Activated T-cell treated with anti-CD3 and anti-CD28 coated beads for 24 hours (primary cell): ENCODE measurements at places on chromosomes 12 and 14.

- no peak for DNase-seq
Observed at GRCh38 chr12:26338586-26339572, 143.5 kb downstream of the SSPN start.

GRCh38 chr14:47207617-47208016, 467.8 kb downstream of the MDGA2 start:
- no peak for DNase-seq

DNA sequence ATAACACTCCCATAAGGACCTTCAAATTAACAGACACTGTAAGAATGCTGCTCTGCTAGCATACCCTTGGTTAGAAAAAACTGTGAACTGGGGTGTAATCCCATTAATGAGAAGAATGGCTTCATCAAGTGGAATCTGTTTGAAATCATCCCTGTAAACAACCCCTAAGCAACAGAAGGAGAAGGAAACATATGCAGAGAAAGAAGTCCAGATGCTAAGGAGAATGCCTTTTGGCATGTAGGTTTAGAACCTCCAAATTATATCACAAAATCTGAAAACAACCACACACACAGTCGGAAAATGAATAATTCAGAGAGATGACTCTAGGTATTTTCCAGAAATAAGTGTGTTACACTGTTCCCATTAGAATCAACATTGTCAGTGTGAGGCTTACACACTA, 140.2 kb downstream of the NUAK1 start:
- no peak for DNase-seq

- DNase-seq: no peak
Observed at GRCh38 chr12:71763677-71764379, 9.2 kb downstream of the RAB21 start.

DNA sequence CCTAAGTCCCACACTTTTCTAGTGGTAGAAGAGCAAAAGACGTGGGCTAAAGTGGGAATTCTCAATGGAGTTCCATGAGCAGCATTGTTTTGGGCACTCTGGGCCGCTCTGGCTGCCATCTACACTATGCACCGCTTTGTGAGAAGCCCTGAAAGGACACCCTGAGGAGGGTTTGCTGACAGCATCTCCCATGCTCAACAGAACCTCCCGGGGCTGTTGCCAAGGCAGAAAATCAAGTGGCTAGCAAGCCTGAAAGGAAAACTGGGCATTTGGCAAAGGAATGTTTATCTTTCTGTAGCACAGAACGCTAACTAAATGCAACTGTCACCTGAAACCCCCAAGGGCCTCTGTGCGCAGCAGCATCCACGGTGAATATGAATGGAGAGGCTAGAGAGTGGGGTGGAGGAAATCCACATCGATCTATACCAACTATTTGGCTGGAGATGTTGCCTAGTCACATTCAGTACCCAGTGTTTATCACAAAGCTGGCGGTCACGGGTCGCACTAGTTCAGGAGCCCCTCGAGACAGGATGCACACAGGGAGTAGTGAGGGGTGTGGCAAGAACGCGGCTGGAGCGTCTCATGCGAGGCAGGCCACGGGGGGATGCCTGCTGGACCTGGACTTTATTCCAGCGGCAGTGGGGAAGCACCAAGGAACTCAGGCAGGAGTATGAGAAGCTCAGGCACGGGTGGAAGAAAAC, 14.2 kb downstream of the APPL2 start:
- no peak for DNase-seq

DNA sequence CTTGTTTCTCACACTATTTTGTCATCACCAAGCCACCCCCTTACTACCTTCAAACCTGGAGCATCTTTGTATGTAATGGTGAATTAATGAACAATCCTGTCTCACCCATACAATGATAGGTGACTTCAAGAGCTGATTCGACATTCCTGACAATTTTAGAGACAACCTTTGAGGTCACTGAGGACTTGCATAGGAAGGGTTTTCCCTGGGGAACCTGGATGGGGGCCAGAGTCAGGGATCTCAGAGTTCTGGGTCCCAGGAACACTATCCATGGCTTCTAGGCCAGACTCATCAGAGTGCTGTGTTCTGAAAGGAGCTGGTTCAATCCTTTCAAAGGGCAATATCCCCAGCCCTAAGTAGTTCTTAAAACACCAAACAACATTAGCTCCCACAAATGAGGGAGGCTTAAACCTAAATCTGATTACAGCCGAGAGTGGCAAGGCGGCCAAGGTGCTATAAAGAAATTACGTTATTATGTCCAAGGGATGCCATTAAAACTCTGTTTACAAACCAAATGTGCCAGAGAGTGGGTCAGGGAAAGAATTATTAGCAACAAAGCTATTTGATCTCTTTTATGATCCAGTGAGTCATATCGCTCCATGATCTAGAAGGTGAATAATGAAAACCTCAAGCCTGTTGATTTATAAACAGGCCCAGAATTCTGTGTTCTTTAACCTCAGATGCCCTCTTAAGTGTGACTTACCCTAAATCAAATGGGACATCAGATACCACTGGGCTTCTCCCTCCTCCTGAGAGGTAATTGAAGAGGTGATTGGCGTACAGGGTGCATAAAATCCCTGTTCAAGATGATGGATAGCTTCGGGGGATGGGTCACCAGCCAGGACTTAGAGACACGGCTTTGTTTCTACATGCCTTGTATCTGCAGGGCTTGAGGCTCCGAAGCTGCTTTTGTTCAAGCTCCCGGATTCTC, 230.2 kb upstream of the TBX3 start:
- DNase-seq: no peak

GRCh38 chr12:118513611-118514010, 137.3 kb downstream of the SUDS3 start:
- DNase-seq: no peak

GRCh38 chr14:104545942-104546501, 33.5 kb upstream of the C14orf180 start:
- no peak for DNase-seq

DNA sequence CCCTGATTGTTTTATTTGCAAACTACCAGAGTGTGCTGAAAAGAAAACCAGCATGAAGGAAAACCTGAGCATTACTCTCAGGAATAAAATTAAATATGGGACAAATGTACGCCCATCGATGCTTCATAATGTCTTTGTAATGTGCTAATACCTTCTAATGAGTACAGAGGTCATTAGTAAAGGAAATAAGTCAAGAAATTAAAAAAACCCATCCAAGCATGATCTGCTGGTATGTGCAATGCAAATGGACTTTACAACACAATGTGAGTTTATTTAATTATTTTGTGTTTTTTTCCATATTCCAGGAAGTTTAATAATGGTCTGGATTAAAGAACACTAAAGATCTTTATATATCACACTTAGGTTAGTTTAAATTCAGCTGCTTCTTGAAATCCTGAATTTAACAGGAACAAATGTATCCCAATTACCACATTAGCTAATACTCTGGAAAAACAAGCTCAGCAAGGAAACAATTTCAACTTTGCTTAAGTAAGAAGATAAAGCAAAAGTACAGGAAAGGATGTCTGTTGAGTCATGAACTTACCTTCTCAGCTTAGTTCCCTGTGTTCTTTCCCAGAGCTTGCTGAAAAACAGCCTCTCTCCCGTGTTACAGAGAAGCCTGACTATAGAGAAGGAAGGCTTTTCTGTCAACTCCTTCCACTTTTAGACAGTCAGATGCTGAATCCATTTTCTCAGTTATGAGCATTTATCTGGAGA, 179.3 kb upstream of the TMEM260 start:
- DNase-seq: no peak

- no peak for DNase-seq
Observed at GRCh38 chr14:56313789-56314188, 195.6 kb downstream of the PELI2 start.

- DNase-seq: no peak
Observed at GRCh38 chr14:37844614-37845013, 249.2 kb downstream of the TTC6 start.

GRCh38 chr14:104598910-104599273, 5.7 kb downstream of the TMEM179 start:
- DNase-seq: no peak

- DNase-seq: no peak
Observed at GRCh38 chr12:34290381-34290995, 268.2 kb downstream of the ALG10 start.

DNA sequence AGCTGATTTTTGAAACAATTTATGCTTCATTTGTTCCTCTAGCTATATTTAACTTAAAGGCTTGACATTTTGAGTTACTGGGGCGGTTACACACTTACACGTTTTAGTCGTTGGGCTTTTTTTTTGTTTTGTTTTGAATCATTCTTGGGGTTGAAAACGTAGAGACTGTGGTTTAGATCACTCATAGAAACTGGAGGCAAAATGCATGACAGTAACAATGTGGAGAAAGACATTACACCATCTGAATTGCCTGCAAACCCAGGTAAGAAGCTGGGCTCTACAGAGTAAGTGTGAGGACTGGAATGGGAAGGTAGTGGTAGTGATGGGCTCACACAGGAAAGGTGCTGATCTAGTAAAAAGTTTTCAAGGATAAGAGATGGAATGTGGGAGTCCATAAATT, at the start of gene CLEC2D:
TSS of gene CLEC2D (plus strand) at position 180 of the 400 bp plus-strand sequence. CDS start at position 202, 22 bp downstream.
- DNase-seq: no peak

GRCh38 chr12:989751-990660, 1.0 kb upstream of the ERC1 start:
- DNase-seq: peak; percentile 28

DNA sequence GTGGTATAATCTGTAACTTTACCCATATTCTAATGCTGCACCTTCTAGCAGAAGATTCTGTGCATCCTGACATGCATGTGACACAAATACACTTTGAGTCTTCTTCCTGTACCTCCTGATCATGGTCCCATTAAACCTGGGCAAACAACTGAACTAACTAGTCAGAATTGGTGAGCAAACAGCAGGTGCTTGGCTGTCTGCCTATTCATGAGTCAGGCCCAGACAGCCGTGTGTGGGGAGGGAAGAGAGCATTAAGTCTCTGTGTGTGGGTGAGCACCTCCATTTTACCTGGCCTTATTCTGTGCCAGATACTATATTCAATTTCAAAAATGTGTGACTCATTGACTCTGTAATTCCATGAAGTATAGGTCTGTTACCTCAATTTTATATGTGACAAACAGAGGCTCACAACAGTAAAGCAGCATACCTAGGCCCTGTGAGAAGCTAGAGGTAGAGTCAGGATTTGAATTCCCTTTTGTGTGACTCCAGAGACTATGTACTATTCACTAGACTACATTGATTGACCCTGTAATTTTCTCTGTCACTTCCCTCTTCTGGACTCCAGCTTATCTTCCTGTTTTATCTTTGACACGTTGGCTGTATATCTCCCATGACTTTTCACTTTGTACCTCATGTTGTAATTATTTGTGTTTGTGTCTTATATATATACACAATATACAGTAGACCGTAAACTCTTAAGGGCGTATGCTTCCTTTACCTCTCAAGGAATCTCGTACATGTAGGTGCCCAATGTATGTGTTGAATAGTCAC, 32.2 kb downstream of the SUSD6 start:
- peak; percentile 71 for DNase-seq

DNA sequence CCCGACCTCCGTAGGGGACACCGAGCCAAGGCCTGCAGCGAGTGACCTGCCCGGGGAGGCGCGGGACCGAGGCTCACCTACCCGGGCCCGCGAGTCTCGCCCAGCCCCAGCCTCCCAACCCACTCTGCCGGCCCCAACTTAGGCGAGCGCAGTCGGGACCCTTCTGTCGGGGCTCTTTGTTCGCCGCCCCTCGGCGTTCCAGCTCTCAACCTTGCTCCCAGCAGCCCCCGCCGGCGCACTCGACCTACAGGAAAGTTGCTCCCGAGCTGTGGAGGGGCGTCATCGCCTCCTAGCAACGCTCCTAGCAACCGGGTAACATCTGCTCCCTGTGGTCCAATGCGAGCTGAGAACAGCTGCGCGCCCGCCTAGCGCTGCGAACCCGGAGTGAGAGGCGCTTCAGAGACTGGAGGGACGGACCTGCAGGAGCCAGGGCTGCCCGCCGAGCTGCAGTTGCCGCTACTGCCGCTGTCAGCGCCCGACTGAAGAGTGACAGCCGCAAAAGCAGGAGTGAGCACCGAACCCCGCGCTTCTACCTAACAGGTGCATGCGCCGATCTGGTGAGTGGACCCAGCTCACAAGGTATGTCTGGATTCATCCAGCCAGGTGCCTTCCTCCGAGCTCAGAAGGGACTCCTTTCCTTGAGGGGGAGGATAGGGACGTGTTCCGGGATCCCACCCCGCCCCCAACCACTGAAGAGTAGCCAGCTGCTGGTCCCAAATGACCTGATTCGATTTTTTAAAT, 355.0 kb downstream of the SNAPC1 start:
- DNase-seq: peak; percentile 60

- DNase-seq: no peak
Observed at GRCh38 chr12:14369311-14369710, 3.8 kb downstream of the ATF7IP start.

DNA sequence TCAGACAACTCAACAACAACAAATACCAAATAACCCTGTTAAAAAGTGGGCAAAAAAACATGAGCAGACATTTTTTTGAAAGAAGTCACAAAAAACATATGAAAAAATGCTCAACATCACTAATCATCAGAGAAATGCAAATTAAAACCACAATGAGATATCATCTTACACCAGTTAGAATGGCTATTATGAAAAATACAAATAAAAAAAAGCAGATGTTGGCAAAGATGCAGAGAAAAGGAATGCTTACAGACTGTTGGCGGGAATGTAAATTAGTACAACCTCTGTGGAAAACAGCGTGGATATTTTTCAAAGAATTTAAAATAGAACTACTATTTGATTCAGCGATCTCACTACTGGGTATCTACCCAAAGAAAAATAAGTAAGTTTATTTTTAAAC, 114.0 kb downstream of the SLC38A4 start:
- DNase-seq: no peak

DNA sequence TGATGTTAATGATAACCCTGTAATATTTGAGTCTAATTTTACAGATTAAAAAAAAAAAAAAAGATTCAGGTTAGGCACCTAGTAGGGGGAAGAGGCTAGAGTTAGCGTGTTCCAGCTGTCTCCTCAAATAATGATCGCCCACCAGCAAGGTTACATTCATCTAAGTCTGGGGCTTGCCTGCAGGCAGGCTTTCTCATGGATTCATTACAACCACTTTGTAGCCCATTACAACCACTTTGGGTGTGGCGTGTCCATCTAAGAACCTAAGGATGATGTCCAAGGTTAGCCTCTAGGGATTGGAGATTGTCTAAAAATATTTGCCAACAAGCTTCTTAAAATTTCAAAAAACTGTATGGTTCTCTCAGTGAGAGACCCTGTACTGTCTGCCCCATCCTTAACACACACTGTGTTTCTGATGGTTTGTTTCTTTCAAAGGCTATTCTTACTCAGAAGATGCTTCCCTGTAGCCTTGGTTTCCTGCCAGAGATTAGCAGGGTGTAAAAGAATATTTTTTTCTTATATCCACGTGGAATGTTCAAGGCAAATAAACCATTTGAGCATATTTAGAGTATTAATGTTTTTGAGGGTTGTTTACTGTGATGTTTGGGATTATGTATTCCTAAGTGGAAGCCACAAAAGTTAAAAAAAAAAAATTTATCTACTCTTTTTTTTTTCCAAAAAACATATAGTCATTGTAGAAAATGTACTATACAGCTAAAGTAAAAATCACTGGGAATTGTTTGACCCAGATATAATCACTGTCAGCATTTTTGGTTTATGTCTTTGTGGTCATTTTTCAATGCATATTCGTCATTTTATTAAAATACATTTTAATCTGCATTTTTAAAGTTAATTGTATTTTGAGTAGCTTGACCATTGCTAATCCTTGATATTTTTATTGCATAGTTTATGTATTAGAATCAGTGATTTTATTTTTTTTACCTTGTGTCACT, 1.7 kb downstream of the DYNC1H1 start:
- DNase-seq: no peak
